ENCODE measurements at places on chromosomes 3 and 15.

DNA sequence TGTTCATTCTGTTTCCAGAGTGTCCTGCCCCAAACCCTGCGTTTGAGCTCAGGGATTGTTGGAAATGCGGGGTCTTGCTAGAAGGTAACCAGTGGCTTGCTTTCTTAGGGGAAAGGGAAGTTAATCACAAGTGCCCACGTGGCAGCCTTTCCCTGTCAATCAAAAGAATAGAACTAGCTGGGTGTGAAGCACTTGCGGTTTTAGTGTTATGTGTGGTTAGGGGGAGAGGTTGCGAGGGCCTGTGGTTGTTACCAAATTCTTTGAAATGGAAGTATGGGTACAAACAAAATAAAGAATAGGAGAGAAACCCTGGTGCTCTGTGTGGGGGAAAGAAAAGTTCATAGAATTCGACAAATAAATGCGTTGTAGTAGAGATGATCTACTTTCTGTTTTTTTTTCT, 67.6 kb downstream of the FNDC3B start:
- DNase-seq: peak; percentile 35

DNA sequence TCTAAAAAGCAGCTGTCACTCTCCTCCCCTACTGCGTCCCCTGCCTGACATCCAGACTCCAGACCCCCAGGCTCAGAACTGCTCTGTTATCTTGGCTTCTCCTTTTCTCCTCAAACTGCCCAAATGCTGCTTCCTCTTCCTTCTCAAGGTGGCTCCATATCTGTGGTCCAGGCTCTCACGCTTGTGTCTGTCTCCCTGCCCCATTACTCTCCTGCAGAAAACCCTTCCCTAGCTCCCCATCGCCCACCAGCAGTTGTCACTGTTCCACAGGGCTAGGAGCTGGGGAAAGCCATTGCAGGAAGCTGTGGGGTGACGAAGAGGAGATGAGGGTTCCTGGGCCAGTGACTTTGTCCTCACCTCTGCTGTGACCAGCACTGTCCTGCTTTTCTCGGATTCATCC, 30.7 kb upstream of the CGNL1 start:
- DNase-seq: no peak

GRCh38 chr15:69559440-69560190, 107.0 kb downstream of the RPLP1 start:
- no peak for DNase-seq

GRCh38 chr15:38257676-38258075, 5.0 kb downstream of the SPRED1 start:
- DNase-seq: no peak

GRCh38 chr3:181631901-181632300, 79.8 kb upstream of the SOX2 start:
- no peak for DNase-seq

- DNase-seq: no peak
Observed at GRCh38 chr3:185313693-185314246, 49.2 kb upstream of the MAP3K13 start.

GRCh38 chr3:55440104-55440708, 46.9 kb downstream of the WNT5A start:
- no peak for DNase-seq

DNA sequence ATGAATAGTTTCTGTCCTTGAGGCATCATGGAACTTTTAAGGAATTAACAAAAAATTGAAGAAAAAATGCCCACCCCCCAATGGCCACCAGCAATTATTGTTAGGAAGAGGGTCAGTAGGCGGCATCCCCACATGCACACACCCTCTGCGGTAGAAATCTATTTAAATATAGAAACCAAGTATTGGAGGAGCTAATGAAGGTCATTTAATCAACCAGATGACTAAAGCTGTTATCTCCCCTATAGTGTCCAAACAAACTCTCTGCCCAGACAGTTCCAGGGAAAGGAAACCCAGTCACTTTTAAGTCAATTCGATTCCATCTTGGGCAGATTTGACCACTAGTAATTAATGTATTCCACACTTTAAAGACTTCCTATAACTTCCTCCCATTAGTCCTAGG, 47.1 kb downstream of the DGKG start:
- no peak for DNase-seq

GRCh38 chr3:106457281-106458180, 588.7 kb upstream of the CBLB start:
- DNase-seq: no peak

GRCh38 chr3:51394541-51394940, 3.5 kb downstream of the RBM15B start:
- DNase-seq: no peak

- no peak for DNase-seq
Observed at GRCh38 chr15:92715758-92716157, 60.2 kb upstream of the FAM174B start.

- DNase-seq: no peak
Observed at GRCh38 chr15:69132977-69133861, 27.2 kb upstream of the GLCE start.

DNA sequence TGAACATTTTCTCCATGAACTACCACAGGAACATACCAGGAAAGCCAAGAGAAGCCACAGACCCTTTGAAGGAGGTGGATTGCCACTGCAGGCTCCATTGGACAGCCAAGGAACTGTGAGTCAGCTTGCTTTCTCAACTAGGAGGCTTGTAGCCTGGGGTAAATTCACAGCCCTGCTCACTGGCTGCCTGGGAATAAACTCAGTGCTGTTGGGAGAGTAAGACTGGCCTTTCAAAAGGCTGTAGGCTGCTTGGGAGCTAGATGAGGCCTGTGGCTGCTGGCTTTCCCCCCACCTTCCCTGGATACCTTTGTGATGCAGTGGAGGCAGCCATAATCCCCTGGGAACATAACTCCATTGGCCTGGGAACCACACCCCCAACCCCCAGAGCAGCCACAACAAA, 223.5 kb upstream of the RBMS3 start:
- DNase-seq: no peak

- DNase-seq: no peak
Observed at GRCh38 chr3:28940530-28940929, 340.3 kb upstream of the RBMS3 start.

GRCh38 chr3:56839784-56840715, 38.3 kb upstream of the ARHGEF3 start:
- DNase-seq: no peak

DNA sequence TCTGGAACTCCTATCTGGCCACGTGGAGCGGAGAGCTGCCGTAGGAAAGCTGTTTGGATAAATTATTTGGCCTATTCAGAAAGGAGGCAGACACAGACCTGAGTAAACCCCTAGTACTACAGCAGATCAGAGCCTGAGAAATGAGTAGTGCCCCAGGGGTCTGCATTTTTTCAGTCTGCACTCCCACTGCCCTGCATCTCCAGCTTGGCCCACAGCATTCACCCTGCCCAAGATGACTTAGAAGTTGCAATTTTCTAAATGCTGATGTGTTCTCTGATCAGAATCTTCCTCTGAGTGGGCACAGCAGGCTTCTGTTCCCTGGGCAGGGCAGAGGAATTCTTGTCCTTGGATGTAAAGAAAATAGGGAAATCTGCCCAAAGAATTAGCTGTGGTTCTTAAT, 55.1 kb upstream of the PIK3CB start:
- DNase-seq: no peak

- DNase-seq: no peak
Observed at GRCh38 chr3:170257145-170257544, 34.9 kb downstream of the PRKCI start.

- no peak for DNase-seq
Observed at GRCh38 chr3:170164717-170165116, 16.8 kb downstream of the PHC3 start.

- DNase-seq: no peak
Observed at GRCh38 chr15:92277776-92278175, 115.9 kb upstream of the ST8SIA2 start.

DNA sequence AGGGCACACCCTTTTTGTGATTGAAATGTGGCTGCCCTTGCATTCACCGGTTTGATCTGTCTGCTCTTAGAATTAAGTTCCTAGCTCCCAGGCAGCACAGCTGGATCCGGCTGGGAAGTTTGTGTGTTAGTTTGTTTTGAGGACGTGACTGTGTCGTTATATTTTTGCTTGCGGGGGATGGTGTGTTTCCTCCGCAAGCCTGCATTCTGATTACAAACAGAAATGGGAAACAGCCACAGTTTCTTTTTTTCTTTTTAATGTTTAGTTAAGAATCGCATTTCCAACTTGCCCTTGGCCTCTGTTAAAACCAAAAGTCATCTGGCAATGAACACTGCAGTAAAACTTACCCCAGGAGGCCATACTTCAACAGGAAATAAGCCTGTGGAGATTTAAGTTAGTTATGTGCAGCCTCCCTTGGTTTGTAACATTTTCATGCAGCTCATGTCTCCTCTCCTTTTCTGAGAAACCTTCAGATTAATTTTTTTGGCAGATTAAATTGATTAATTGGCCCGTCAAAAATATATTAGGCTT, 888 bp downstream of the TMOD3 start:
- no peak for DNase-seq

GRCh38 chr3:144663456-144664436, 692.1 kb downstream of the DIPK2A start:
- DNase-seq: no peak

- no peak for DNase-seq
Observed at GRCh38 chr3:101984356-101984755, 135.0 kb downstream of the NFKBIZ start.

DNA sequence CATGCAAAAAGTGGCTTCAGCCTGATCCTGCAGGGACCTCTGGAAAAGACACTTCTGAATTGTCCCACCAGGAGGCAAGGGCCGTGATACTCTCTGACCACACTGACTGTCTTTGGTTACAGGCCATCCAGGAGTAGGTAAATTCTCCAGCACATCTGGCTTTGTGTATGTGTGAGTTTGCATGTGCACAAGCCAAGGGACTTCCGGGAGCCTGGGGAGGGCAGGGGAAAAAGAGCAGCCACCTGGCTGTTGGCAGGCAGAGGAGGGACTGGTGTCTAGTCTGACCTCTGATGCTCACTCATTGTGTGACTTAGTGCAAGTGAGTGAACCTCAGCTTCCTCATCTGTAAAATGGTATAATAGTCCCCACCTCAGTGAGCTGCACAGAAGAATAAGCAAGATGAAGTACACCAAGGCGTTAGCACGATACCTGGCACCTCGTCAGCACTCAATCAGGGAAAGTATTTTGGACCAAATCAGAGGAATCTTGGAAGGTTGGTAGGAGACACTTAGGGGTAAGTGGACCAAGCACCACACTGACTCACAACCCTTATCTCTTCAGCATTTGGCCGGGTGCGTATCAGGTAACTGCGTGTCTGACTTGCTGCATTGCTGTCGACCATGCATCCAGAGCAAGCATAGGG, 19.1 kb downstream of the KLHL6 start:
- DNase-seq: no peak

- DNase-seq: no peak
Observed at GRCh38 chr15:60323322-60323721, 74.5 kb downstream of the ANXA2 start.

- no peak for DNase-seq
Observed at GRCh38 chr15:35885870-35886269, 339.9 kb upstream of the DPH6 start.

- DNase-seq: no peak
Observed at GRCh38 chr3:169458752-169459151, 204.8 kb downstream of the MECOM start.

- DNase-seq: no peak
Observed at GRCh38 chr15:46442184-46442583, 807.4 kb downstream of the SQOR start.

DNA sequence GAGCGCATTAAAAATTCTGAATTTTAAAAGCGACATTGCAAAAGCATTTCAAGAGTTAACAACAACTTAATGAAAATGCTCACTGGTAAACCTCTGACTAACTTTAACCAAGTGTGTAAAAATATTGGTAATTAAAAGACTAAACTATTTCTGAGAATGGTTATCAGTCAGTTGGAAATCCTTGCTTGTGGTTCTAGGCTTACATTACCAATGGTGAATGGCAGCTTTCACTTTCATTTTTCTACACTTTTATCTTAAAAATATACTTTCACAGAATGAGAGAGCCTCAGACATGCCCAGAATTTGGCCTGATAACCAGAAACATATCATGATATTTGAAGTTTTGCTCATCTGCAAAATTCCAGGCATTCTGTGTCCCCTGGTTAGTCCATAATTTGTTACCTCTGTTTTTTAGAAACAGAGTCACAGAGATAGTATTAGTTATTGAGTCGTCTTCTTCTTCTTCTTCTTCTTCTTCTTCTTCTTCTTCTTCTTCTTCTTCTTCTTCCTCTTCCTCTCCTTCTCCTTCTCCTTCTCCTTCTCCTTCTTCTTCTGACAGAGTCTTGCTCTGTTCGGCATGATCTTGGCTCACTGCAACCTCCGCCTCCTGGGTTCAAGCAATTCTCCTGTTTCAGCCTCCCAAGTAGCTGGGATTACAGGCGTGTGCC, 5.5 kb upstream of the RNF111 start:
- no peak for DNase-seq

GRCh38 chr3:31268868-31269267, 263.9 kb upstream of the STT3B start:
- no peak for DNase-seq

DNA sequence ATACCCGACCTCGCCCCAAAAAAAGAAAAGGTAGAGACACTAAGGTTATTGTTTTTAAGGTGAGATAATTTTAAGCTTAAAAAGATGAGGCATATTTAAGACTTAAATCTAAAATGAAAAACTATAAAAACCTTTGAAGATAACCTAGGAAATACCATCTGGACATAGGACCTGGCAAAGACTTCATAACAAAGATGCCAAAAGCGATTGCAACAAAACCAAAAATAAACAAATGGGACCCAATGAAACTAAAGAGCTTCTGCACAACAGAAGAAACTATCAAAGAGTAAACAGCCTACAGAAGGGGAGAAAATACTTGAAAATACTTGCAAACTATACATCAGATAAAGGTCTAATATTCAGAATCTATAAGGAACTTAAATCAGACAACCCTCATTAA, 80.9 kb downstream of the TMCC1 start:
- DNase-seq: no peak

- no peak for DNase-seq
Observed at GRCh38 chr3:57559526-57559925, 3.5 kb downstream of the PDE12 start.

DNA sequence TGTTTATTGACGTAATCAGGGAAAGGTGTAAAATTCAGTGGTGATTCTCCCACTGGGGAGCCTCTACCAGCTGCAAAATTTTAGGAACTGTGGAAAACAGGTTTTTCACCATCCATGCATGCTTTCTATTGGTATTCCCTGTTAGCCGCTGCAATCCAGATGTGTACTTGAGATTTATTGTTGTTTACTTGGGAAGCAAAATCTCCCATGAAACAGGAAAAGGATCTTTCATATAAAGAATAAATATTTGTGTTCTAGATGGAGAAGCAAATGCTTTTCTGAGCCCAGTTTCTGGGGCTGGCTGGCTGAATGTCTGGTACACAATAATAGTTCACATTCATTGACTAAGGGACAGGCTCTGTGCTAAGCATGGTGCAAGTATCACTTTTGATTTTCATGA, 144.6 kb upstream of the RASGRP1 start:
- DNase-seq: no peak

- DNase-seq: no peak
Observed at GRCh38 chr3:108100906-108101660, 10.3 kb upstream of the CD47 start.

GRCh38 chr3:105504440-105504951, 137.8 kb downstream of the ALCAM start:
- DNase-seq: no peak

- DNase-seq: no peak
Observed at GRCh38 chr3:117261983-117262421, 552.4 kb downstream of the TUSC7 start.

Measured in activated CD8-positive, alpha-beta memory T cell treated with anti-CD3 and anti-CD28 coated beads for 1 hour (primary cell).